Cerebellar cortex (tissue), 1 donor: ENCODE measurements at places on chromosomes 7 and 10.

GRCh38 chr10:114626841-114627240 is 31.2 kb downstream of the ABLIM1 start:
- DNase-seq: no peak

- peak; percentile 97 for DNase-seq
Measured at GRCh38 chr7:30845426-30846135, 66.1 kb upstream of the AQP1 start.

GRCh38 chr10:45399113-45399512 is 25.1 kb downstream of the ALOX5 start:
- DNase-seq: no peak

GRCh38 chr10:100009283-100009792 is 409 bp downstream of the DNMBP start:
- peak; percentile 51 for DNase-seq

DNA sequence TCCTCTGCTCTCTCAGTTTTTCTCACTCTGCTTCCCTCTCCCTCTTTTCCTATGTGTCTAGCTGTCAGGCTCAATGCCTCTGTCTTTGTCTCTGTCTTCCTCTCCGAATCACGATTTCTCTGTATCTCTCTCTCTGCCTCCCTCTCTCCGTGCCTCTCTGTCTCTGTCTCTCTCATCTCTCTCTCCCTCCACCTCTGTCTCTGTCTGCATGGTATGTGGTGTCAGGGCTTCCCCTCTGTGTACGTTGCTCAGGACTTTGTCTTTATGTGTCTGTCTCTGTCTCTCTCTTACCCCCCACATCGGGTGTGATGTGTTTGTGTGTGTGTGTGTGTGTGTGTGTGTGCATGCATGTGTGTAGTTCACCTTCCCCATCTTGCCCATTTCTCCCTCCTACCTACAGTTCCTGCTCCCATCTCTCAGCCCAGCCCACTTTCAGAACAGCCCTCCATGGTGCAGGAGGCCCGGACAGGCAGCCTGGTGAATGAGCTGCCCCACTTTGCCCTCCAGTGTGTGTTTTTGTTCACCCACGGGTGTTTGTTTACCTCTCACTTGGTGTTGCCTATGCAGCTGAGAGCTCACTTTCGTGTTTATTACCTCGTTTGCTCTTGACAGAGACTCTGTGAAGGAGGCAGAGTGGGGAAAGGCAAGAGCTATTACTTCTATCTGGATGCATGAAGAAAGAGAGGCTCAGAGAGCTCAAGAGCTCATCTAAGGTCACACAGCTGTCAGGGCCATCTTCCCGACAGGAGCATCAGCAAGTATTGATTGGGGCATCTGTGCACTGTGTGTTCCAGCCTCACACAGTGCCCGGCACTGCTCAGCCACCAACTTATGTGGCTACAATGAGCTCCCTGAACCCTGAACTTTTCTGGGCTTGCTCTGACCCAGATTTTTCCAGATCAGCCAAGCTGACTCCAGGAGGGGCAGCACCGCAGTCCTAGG is 163.5 kb upstream of the ZMIZ1 start:
- DNase-seq: no peak

DNA sequence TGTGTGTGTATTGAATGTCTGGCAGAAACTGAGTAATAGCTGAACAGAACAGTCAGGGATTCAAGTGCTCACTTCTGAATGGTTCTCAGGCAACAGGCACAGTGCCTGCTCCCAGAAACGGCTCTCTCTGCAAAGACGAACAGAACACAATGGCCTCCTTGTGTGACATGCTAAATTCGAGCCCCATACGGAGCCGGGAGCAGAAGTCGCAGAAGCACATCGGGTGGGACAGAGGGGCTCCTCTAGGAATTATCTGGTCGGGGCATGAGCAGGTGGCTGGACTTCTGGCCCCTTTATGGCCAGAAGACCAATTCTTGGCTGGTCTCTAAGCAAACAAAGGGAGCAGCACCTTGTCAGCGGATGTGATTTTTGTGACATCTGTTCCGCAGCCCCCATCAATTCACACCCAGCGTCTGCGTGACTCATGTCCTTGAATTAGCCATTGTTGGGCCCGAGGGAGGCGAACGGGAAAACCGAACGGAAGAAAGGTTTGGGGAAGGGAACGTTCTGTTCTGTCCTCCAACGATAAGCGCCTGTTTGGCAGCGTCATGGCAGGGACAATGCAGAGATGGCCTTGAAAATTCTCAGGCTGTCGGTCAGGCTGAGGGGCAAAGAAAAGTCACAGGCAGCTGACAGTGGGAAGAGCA is 47.3 kb upstream of the NPTX2 start:
- peak; percentile 19 for DNase-seq

GRCh38 chr10:31343009-31343408 is 24.0 kb downstream of the ZEB1 start:
- no peak for DNase-seq

- no peak for DNase-seq
Measured at GRCh38 chr7:24685708-24686107, 71.6 kb downstream of the GSDME start.

DNA sequence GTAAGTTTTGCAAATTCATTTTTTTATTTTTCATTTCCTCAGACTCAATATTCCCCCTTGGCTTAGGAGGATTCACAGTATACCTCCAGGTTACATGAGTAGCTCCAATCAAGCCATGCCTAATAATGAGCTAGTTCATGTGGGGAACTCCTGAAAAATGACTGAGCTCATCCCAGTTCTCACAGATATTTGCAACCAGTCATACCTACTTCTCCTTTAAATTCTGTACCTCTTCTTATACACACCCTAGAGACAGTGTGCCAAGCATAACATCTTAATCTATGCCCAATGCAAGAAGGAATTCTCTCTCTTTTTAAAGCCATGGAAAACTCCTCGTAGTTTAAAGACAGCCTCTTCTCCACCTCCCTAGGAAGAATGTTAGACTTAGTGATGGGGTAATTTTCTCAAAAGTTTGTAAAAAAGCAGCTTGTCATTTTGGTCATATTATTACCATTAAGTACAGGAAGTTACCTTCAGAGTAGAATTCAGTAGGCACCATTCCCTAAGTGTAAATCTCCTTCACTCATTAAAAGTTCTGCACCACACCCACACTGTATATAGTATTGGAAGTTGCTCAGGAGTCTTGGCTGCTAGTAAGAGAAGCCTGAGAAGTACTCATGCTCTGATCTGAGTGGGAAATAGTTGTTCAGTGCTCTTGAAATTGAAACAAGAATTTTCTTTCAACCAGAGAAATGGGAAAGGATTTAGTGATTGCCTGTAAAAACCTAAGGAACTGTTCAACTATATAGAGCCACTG is 72.7 kb downstream of the PTPRZ1 start:
- DNase-seq: no peak

DNA sequence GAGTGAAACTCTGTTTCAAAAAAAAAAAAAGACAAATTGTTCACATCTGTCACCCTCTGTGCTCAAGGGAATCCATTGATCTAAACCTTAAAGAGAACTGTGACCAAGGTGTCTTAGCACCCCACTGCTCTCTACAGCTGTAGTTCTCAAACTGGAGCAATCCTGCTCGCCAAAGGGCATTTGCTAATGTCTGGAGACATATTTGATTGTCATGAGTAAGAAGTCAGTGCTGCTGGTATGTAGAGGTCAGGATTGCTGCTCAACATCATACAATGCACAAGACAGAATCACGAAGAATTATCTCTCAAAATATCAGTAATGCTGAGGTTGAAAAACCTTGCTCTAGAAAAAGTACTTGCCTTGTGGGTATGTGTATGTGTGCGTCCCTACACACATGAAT is 30.0 kb downstream of the ABLIM1 start:
- no peak for DNase-seq

DNA sequence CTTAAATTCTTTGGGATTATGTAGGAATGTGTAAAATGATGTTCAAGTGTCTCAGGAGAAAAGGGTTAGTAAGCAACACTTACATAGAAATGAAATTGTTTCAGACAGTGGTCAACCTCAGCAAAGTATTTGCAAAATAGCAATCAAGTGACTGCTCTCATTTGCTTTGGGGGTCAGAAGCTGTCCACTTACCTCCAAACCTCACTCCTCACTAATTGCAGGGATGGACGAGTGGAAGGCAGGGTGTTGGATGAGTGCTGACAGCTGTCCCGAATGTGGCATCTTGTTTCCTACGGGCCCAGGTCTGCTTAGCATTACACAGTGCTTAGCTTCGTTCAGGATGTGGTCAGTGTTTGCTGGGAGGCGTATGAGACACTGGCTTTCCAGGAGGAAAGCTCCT is 437.0 kb downstream of the SUGCT start:
- no peak for DNase-seq

- no peak for DNase-seq
Measured at GRCh38 chr10:3497581-3497980, 287.4 kb downstream of the KLF6 start.

GRCh38 chr7:1567049-1567771 is 2.6 kb downstream of the PSMG3 start:
- DNase-seq: no peak

GRCh38 chr10:47413531-47414226 is 29.6 kb upstream of the ZNF488 start:
- no peak for DNase-seq

DNA sequence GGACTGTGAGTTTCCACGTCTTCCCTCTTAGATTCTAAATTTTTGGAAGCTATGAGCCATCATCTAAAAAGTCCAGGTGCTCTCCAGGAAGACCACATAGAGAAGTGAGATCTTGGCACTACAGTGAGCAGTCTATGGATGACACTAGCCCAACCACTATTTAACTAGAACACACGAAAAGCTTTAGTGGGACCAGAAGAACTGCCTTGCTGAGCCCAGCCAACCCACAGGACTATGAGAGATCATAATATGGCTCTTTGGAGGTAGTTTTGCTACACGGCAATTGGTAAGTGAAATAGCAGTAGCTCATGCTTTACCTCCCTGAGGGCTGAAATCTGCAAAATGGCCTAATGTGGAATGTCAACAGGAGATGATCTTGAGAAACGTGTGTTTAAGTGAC is 68.8 kb downstream of the TMEM130 start:
- no peak for DNase-seq

GRCh38 chr7:113338071-113338696 is 219.8 kb upstream of the SMIM30 start:
- DNase-seq: no peak

DNA sequence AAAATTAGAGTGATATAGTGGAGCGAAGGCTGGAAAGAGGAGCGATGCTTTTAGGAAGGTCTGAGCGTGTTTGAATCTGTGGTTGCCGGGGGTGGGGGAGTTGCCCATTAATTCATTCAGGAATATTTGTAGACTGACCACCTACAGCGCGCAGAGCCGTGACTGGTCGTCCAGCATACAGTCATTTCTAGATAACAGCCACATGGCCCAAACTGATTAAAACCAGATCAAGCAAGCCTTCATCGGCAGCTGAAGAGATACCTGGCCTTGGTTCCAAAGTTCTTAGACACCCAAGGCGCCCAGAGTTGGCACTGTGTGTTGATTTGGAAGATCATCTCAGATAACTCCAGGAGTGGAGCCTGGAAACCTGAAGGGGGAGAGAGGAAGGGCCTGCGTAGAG is 1.7 kb downstream of the PROSER2 start:
- no peak for DNase-seq

DNA sequence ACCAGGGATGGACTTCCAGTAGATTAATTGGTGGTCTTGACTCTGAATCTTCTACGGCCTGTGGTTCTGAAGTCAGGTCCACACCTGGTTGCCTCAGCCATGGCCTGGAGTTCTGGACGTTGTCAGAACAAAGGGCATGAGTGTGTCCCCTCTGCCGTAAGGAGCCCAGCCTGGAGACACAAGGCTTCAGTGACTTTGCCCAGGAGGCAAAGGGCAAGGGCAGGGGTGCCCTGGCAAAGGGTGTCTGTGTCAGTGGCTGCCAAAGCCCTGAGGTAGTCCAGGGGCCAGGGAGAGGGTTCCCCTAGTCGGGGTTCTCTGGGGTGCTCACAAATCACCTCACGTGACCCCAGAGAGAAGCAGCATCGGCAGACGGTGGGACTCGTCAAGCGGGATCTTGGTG is 273.2 kb upstream of the ZNF32 start:
- no peak for DNase-seq

DNA sequence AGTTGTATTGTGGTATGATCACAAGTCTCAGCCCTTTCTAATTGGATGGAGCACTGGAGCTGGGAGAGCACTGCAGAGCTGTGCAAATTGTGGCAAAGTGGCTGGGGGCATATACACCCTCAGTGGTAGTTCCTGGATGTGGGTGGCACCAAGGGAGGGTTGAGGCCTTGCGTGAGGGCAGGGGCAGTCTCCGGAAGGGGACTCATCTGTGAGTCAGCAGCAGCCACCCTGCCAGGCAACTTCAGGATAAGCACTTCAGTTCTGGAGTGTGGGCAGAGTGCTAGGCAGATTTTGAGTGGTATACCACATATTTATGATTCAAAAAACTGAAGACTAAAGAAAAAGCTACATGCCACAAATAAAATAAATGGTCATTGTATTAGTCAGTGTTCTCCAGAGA is 210.5 kb downstream of the ETV1 start:
- no peak for DNase-seq

GRCh38 chr10:77554996-77555397 is 82.6 kb downstream of the KCNMA1 start:
- no peak for DNase-seq

DNA sequence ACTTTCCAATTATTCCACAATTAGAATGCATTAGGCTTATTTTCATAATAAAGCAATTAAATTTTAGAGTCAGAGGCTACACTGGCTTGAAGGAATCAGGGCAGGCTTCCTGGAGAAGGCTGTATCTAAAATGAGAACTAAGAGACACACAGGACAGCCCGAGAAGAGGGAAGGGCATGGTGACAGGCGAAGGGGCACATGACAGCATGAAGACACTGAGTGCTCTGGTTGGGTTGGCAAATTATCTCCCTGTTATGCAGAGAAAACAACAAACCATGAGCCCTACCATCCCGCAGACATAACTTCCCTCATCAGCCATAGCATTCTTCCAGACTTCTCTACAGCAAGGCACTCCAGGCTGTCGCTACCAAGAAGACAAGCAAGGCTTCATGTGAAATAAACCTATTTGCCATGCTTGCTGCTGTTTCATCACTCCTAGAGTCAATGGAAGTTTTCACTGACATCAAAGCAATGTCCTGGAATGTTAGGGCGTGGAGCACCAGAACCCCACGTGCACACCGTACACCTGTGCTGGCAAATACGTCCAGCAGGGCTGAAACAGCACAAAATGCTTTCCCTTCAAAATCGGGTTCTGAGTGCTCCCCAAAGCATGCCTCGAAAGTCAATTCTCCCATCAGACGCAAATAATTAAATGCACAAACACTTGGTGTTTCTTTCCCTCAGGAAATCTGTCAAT is 21.3 kb downstream of the VOPP1 start:
- no peak for DNase-seq

- no peak for DNase-seq
Measured at GRCh38 chr7:88545663-88546062, 213.8 kb upstream of the ZNF804B start.
